Effector CD4-positive, alpha-beta T cell (primary cell): ENCODE measurements at places on chromosomes 5 and 9.

DNA sequence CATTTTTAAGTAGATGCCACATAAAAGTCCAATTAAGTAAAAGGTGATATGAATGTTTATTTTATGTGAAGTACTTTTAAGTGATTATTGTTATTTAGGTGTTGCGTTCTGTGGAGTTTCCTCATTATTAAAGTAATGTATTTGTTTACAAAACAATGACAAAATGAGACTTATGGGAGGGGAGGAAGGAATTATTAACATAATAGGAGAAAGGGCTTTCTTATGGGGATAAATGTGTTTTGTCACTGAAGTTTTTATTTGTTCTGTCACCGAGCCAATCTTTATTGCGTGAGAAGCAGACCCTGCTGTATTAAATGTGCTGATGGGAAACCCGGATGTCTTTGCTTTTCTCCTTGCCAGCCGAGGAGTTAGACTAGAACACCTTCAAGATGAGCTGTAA, 44.5 kb downstream of the TRIO start:
- no peak for DNase-seq

DNA sequence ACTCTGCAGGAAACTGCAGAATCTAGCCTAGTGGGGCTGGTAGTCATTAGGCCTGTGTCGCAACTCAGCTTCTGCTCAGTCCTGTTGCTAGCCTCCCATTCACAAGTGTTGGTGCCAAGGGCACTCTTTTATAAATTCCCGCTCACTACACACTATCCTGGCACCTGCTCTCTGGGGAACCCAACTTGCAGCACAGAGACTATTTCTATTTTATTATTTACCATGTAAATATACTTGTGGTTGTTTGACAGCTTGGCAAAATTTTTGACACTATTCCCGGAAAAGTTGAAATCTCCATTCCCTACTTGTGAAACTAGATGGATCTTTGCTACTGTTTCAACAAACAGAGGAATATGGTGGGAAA, 20.4 kb upstream of the SMC2 start:
- DNase-seq = no peak

- no peak for DNase-seq
Measured at GRCh38 chr9:129343424-129344375, 165.6 kb upstream of the IER5L start.

DNA sequence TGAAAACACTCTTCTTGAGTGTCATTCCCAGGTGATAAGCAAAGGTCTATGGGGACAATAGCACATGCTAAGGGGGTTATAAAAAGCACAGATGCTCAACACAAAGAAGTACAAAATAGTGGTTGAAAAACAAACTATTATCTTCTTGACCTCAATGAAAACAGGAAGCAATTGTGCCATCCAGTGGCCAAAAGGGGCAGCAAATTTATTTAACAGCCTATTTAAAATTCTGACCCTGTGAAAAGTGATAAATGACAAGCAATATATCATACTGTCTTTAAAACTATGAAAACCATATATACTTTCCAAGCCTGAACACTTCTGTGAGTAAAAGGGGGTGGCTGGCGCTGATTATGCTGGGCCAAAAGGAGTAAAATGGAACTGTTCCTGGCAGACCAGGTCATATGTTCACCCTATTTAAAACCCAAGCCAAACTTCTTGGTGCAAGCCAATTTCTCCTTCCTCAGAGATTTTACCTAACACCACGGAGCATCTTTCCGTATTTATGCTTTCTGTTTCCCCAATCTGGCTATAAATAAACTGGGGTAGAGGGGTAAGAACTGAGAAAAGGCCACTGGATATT, 29.7 kb downstream of the TEX10 start:
- DNase-seq = peak; percentile 7

DNA sequence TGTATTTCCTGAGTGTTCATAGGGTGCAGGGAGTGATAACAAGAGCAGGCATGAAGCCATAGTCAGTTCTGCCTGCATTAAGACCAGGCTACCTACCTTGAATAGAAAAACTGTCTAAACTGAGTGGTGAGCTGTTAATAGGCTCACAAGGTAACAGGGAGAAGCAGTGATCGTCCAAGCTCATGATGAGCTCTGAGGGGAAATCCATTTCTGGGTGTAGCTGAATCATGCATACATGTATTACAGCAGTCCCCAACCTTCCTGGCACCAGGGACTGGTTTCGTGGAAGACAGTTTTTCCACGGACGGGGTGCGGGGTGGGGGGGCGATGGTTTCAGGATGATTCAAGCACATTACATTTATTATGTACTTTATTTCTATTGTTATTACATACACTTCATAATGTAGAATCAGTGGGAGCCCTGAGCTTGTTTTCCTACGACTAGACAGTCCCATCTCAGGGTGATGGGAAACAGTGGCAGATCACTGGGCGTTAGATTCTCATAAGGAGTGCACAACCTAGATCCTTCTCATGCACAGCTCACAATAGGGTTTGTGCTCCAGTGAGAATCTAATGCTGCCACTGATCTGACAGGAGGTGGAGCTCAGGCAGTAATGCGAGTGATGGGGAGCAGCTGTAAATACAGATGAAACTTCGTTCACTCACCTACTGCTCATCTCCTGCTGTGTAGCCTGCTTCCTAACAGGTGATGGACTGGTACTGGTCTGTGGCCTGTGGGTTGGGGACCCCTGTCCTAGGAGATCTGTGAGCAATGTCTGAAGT, 100.0 kb upstream of the IL6ST start:
- DNase-seq = no peak
